HFFc6 (cell line): ENCODE measurements at places on chromosomes 11 and 22. TPM values are rescaled to one million over a fixed set of nuclear protein-coding genes. Genes with fewer than 3 reads are reported as not detected.

OTOG gene
- total RNA-seq = not detected in 3 replicates

IFT27 gene
- total RNA-seq = 17.3 and 21.2 TPM in 2 replicates

ZC3H12C gene
- 3.3 to 6.4 TPM (median 3.5 TPM) in 3 replicates for total RNA-seq

OR4C3 gene
- total RNA-seq = not detected in 3 replicates

UPK3A gene
- total RNA-seq = not detected in 3 replicates
